Common myeloid progenitor, CD34-positive (primary cell): ENCODE measurements at places on chromosomes 11 and 22.

DNA sequence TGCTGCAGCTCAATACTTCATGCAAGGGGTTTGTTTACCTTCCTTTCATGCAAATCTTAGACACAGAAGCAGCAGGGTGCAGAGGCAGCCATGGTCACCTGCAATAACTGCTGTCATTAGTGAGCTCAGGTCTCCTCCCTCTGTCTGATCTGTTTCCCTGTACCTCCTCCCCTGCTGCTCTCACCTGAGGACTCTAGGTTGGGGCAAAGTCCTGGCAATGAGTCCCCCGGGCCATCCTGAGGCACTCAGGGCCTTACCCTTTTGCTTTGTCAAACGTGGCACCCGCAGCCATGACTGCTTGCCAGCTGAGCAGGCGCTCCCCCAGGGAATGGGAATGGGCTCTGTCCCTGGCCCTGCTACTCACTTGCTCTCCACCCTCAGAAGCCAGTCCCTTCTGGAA, 3.9 kb downstream of the LRRC10B start:
- no peak for DNase-seq

DNA sequence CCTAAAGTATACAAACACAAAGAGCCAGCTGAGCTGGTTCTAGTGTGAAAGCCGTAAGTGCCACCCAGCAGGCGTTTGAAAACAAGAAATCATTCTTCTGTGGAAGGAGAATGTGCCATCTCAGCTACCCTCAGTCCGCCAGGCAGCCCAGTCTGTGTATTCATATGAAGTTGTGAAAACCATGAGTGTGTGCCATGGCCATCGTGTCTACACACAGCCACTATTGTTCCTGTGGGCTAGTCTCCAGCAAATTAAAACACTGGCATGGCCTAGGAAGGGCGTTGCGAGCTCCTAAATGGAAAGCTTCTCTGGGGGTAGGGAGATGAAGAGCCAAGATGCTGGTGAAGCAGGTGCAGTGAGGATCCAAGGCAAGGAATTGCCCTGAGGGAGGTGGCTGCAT, 51.5 kb upstream of the HORMAD2 start:
- no peak for DNase-seq

- DNase-seq: no peak
Observed at GRCh38 chr22:33095661-33096060, 37.5 kb upstream of the SYN3 start.

DNA sequence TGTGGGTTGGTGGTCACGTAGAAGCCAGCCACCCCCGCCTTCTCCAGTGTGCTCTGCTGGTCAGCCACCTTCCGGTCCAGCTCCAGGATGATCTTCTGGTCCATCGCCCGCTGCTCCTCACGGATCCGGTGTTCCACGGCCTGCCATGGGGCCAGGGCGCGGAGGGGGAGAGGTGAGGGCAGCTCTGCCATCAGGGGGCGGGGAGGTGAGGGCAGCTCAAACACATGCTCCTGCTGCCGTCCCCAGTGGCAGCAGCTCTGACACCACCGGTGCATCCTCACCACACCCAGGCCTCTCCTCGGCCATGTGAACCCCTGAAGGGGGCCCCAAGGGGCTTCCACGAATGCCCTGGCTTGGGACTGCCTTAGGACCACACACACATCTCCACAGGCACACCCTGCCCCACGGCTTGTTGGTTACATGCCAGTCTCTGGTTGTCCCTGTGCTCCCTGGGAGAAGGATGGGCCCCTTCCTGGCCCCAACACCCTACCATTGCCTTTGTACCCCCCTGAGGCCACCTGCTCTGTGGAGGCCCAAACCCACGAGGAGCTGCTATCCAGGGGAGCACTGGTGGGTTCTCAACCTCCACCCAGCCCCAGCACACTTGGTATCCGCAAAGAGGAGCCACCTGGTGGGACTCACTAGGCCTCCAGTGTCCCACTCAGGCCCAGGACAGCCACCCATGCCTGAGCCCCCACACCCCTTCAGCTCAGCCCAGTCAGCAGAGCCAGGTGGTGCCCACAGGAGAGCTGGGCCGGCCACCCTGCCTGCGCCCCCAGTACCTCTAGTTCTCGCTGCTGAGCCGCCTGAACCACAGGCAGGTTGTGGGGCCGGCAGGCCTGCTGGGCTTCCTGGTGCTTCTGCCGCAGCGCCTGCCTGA, 4.3 kb downstream of the DGCR6L start:
- DNase-seq: no peak

DNA sequence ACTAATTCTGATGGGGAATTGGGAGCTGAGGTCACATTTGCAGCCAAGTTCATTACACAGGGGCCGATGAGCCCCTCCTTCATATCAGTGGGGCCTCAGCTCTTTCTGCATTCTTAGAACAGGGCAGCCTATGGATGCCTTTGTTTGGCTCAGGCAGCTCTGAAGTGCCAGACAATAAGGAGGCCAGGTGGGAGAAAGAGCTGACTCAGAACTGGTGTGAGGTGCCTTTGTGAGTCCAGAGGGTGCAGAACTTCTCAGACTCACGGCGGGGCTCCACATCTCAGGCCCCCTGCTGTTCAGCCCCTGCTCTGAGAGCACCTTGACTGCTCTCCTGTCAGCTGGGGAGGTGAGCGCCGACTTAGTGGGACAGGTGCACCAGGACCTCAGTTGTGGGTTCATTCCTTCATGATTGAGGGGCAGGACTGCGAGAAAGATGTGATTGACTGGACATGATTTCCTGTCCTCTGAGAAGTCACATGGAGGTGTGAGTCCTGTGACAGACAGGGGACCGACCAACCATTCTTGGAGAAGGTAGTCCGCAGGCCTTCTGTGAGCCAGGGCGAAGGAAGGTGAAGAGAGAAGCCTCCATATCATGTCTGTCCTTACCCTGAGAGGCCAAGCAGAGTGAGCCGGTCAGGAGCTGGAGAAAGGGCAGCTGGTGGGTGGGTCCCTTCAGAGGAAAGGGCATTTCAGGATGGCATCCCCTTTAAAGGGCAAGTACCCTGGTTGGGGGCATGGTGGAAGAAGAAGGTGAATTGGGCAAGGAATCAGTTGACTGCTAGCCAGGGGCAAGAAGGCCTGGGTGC, 245.0 kb upstream of the TBCEL start:
- no peak for DNase-seq

DNA sequence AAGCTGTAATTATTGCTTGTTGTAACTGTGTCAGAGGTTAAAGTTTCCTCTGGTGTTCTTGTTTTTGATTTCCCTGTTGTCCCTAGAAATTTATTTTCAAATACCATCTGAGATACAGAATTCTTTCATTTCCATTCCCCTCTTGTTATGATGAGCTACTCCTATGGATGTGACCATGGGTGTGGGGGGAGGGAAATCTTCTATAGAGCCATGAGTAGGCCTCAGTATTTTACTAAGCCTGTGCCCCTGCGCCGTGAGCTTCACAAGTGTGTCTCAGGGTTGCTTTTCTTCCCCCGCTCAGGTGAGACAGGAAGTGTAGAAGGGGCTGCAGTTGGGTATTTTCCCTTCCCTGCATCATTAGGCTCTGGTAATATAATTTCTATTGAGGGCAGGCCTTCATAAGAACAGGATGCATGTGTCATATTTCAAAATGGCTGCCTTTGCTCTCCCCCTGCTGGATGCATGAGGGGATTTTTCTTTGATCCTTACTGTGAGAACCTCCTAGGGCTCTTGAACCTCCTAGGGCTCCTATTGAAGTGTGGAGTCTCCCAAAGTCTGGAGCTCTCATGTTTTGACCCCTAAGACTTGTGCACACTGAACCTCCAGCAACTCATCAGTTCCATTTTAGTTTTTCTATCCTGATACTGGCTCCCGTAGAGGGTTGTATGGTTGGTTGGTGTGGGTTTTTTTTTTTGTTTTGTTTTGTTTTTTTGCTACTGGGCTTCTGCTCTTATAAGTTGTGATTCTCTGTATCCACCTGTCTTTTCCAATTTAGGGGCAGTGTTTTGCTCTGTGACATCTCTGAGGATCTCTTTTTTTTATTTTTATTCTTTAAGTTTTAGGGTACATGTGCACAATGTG, 658.2 kb downstream of the NTM start:
- peak; percentile 70 for DNase-seq

DNA sequence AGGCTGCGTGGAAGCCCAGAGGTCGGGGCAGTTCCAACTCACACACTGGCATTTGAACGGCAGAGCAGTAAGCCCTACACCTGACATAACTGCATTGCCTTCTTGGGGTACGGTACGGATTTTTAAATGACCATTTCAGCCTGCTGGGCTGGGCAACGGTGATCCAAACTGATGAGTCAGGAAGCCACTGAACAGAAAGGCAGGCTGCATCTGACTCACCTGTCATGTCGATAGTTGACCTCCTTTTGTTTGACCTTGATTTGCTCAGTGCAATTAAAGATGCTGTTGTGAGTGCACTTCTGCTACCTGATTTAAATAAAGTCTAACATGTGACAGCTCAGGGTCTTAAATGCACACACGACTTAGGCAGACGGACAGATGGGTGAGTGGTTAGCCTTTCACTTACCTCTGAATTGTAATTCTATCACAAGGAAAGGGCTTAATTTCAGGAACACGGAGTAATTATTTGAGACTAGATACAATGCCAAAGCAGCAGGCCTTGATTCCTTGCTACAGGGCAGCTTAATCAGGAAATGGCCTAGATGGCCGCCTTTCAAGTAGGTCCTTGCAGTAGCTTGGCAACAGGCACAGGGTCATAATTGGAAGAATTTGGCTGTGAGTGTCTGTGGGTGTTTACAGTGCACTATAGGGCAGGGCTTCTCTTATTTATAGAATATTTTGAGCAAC, 52.2 kb downstream of the BMAL1 start:
- DNase-seq: no peak

DNA sequence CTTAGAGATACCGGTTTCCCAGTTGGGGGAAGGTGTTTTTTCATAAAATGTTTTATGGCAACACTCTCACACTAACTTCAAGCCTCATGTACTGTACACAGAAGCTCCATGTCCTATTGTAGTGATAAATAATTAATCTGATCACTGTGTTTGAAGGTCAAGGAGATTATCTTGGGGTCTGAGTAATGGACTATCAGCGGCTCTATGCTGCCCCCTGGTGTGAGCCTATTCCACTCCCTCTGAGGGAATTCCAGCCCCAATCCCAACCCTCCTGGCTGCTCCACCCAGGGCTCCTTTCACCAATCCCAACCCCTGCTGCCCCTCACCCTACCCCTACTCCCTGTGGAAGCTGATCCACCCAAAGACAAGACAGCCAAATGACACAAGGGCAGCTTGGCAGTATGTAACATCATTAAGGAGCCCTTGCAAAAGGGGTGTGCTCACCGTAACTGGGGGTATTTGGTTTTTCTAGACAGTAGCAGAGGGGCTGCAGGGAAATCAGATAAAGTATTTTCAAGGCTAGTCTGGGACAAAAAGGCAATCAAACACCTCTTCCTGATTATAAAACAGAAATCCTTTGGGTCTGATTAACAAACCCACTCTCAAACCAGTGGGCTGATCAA, 22.3 kb downstream of the HPS4 start:
- DNase-seq: no peak

GRCh38 chr11:33735271-33736147, 714 bp downstream of the CD59 start:
- DNase-seq: peak; percentile 68

- peak; percentile 87 for DNase-seq
Observed at GRCh38 chr11:116931206-116931953, 94.0 kb upstream of the APOA1 start.

GRCh38 chr11:68469642-68470041, 9.1 kb downstream of the PPP6R3 start:
- no peak for DNase-seq

DNA sequence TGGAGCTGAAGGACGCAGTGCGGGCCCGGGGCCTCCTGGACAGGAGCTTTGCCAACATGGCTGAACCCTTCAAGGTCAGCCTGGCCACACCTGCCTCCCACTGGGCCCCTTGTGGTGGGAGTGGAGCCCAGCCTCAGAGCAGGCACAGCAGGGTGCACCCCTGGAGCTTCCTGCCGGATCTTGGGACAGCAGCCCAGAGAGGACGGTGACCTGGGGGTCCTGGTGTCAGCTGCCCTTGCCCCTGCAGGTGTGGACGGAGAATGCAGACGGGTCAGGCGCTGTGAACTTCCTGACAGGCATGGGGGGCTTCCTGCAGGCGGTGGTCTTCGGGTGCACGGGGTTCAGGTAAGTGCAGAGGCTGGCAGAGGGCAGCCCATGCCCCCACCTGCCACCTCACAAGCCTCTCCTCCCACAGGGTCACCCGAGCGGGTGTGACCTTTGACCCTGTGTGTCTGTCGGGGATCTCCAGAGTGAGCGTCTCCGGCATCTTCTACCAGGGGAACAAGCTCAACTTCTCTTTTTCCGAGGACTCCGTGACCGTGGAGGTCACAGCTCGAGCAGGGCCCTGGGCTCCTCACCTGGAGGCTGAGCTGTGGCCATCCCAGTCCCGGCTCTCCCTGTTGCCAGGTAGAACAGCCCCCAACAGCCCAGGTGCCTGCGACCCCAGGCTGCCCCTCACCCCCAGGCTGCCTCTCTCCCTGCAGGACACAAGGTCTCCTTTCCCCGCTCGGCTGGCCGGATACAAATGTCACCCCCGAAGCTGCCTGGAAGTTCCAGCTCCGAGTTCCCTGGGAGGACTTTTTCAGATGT, 5.1 kb downstream of the PGGHG start:
- DNase-seq: no peak

- no peak for DNase-seq
Observed at GRCh38 chr11:82191695-82192094, 542.0 kb downstream of the FAM181B start.

DNA sequence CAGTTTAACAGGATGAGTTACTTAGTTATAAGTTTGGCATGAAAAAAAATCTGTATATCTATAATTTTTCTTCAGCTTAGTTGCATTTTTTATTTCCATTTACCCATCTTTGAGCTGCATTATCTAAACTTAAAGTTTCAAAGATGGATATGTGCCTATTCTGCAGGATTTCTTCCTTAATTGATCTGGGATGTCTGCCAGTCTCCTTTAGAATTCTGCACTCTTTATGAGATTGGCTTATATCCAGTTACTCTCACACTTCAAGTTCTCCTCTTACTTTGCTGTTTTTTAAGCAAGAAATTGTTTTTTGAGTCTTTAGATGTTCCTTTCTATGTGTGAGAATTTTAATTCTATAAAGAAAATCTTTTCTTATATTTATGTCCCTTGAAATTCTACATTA, 5.1 kb upstream of the PDGFD start:
- no peak for DNase-seq

GRCh38 chr11:15493066-15493465, 378.3 kb downstream of the INSC start:
- no peak for DNase-seq

DNA sequence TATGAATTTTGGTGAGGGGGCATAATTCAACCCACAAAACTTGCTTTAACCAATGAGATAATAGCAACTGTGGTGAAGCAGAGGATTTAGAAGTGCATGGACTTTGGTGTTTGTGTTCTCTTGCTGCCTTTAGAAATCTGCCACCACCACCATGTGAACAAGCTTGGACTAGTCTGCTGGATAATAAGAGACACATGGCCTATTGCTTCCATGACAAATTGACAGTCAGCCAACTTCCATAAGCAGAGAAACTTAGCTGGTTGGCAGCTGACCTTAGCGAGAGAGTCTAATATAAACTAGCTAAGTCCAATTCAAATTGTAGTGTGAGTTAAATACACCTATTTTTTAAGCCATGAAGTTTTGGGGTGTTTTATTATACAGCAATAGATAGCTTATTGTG, 482.1 kb upstream of the ANO5 start:
- DNase-seq: no peak
